ENCODE measurements at places on chromosomes 3 and 15. TPM values are rescaled to one million over a fixed set of nuclear protein-coding genes. Genes with fewer than 3 reads are reported as not detected.

Gene CAPN3
- total RNA-seq: 2.6 TPM

Gene ARGFX
- total RNA-seq: not detected

Gene ZCWPW2
- 0.64 TPM for total RNA-seq

Gene CFAP100
- not detected for total RNA-seq

Gene ARMC8
- 70.8 TPM for total RNA-seq

Gene DAZL
- total RNA-seq: not detected
